Activated CD8-positive, alpha-beta memory T cell treated with anti-CD3 and anti-CD28 coated beads, Interleukin-2, amount 50 U/mL, for 4 hours (primary cell): ENCODE measurements at places on chromosomes 7 and 10.

DNA sequence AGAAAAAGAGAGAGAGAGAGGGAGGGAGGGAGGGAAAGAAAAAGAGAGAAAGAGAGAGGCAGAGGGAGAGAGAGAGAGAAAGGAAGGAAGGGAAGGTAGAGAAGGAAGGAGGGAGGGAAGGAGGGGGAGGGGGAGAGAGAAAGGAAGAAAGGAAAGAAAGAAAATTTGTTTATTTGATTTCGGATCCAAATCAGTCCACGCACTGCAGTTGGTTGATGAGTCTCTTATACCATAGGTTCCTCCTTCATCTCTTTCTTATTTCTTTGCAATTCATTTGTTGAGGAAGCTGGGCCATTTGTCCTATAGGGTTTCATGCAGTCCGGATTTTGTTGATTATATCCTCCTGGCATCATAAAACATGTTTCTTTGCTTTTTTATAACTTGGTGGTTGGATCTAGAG lies 34.4 kb downstream of the AIFM2 start:
- no peak for DNase-seq

GRCh38 chr7:73435471-73436009 lies 2.0 kb downstream of the FZD9 start:
- no peak for DNase-seq

- no peak for DNase-seq
Measured at GRCh38 chr7:28207486-28208158, 27.0 kb upstream of the JAZF1 start.

GRCh38 chr7:95509199-95509598 lies 23.5 kb downstream of the ASB4 start:
- DNase-seq: no peak

DNA sequence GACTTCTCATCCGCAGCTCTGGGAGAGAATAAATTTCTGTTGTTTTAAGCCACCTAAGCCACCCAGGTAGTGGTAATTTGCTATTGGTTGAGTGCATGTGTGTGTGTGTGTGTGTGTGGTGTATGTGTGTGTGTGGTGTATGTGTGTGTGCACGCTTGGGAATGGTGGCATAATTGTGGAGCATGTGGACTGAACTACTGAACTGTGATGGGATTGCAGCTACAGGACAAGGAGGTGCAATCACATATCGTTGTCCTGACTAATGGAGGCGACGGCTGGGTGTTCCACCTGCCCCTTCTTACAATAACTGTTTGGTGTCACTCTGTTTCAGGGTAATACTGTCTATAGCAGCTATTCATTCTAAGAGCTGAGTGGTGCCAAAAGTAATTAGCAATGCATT lies 448.7 kb upstream of the PFKP start:
- no peak for DNase-seq

DNA sequence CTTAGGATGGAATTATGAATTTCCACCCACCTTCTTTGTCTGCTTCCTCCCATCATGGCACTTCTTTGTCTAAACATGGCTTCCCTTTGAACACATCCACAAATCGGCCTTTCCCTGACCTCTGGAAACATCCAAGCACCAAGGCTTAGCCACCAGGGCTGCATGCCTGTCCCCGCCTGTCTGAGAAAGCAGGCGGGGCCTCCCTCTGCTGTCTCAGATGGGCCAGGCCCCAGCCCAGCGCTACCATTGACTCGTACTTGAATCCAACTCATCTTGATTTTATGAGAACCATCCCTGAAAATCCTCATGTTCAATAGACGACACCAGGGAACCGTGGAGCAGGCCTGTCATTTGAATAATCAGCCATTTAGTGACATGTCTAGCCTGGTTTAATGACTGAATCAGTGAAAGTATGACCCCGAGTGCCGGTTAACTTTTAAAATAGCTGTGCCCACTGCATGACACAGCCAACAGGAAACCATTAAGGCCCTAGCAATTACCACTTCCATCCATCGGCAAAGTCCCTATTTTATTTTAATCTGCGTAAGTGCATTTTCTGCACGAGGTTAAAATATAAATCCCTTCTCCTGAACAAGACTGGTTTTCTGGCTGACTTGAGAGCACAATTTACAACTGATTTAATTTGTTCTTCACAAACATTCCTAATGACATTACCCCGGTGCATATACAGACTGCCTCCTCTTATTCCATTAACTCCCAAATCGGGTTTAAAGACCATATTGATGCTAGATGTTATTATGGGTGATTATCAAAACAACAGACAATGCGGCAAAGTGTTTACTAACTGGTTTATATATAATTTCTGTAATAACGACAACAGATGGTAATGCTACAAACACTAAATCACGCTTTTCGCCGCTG lies 194.7 kb downstream of the BUB3 start:
- DNase-seq: no peak

GRCh38 chr7:52797801-52798200 lies 237.6 kb upstream of the POM121L12 start:
- no peak for DNase-seq

- DNase-seq: no peak
Measured at GRCh38 chr7:132097550-132098134, 478.6 kb downstream of the PLXNA4 start.

DNA sequence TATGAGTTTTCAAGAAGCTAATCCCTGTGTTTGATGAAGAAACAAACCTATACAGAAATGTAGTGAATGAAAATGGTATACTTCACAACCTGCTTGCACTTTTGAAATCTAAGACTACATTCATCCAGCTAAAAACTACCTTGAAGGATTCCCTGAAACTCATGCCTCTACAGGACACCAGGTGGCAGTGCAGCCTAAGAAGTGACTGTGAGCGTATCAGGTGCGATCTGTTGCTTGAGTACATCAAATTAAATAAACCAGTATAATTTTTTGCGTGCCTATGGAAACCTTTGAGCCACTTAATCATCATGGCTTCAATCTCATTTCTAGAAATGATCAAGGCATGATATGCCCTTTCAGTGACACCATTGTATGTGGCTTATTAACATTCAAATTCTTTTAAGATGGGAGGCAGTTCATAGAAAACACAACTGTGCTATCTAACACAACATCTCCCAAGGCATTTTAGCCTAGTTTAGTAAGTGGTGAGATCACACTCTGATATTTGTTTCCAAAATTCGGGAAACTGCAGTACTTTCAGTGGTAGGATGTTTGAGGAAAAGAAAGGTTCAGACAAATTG lies 57.4 kb downstream of the PPP1R17 start:
- DNase-seq: no peak

GRCh38 chr10:68560186-68560942 lies at the start of gene TET1:
Gene TET1, plus strand, starts transcription at chr10:68560337. Its CDS starts 12,002 bp downstream, at chr10:68572339.
- DNase-seq: peak; percentile 16

GRCh38 chr10:14649739-14650138 lies 125.0 kb downstream of the FAM107B start:
- DNase-seq: no peak

GRCh38 chr10:132616996-132617736 lies 79.6 kb downstream of the INPP5A start:
- no peak for DNase-seq

- DNase-seq: no peak
Measured at GRCh38 chr7:73555411-73555982, 2.0 kb downstream of the BCL7B start.

- DNase-seq: no peak
Measured at GRCh38 chr10:2488446-2489005, 578.8 kb upstream of the PFKP start.

DNA sequence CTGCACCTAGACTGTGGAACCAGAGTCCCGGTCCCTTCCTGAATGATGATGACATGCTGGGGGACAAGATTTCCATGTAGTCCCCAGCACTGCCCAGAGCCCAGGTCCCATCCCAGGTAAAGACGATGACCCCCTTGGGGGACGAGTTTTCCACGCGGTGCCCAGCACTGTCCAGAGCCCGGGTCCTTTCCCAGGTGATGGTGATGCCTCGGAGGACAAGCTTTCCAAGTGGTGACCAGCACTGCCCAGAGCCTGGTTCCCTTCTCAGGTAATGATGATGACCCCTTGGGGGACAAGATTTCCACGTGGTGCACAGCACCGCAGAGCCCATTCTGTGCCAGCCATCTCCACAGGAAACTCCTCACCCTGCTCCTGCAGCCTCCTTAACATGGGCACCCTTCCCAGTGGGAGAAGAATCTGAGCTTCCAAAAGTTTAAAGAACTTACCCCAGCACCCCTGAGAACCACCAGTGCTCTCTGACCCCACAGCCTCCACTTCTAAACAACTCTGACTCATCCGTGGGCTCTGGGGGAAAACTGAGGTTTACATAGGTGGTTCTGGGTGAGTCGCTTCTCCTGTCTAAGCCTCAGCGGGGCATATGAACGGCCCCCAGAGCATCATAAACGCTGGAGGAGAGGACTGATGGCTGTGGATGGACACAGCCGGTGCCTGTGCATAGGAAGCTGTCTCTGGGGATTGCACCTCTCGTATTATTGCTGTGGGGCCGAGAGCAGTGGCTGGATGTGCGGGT lies 233.2 kb downstream of the TCERG1L start:
- no peak for DNase-seq

DNA sequence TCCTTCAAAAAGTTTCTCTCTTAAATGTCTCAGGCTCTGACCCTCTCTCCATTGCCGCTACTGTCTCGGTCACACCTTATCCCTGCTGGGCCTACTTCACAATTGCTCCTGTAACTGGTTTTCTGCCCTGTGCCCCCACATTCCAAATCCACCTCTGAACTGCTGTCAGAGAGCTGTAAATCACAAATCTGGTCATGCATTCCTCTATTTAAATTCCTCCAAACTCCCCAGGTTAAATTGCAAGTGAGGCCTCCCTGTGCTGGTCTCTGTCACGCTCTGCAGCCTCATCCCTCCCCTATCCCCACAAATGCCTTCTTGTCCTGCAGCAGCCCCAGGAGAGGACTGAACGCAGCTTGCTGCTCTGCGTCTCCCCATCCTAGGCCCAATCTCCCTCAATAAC lies 40.4 kb upstream of the CDCA7L start:
- DNase-seq: no peak

DNA sequence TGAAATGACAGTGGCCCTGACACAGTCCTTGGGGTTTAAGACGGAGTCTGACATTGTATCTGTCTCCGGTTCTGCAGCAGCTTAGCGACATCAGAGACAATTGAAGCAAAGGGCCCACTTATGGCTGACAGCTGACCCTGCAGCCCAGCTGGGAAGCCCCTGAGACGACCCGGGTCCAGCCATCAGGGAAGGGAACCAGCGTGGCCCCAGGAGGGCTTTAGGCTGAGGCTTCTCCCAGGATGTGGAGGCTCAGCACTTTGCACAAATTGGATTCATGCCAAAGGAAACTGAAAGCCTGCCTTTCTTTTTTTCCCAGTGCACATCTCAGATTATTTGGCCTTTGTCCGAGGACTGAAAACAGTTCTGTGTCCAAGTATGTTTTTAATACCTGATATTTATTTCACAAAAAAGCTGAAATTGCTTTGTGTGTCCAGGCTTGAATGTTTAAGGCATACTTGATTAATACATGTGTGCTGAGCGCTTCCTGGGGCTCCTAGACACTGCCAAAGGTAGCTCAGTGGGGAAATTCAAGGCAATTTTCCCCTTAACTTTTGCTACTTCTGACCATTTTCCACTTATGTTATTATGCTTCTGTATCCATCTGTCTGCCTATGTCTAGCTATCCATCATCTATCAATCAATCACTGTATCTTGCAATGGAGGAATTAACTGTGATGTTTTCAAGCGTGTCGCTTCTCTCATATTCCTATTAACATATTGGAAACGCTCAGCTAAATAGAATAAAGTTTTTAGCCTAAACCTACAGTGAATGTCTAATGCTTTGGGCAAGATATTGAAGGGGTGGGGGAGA lies 34.8 kb downstream of the KLF6 start:
- no peak for DNase-seq

DNA sequence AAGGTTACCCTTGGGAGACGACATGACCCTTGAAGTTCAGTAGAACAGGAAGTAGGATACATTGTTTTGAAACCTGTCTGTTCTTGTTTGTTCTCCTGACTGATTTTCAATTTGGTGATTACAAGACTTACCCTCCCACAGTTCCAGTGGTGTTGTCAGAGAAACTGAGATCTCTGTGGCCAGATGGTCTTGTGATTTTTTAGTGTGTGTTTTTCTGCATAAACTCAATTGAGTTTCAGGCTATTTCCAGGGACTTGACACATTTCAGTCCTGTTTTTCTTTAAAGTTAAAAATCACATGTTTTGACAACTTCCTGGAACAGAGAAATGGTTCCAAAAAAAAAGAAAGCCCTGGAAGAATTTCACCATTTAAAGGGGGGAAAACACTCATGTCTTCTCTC lies 22.3 kb downstream of the PIK3CG start:
- DNase-seq: no peak

GRCh38 chr7:121545418-121545817 lies 149.3 kb upstream of the FAM3C start:
- DNase-seq: no peak

DNA sequence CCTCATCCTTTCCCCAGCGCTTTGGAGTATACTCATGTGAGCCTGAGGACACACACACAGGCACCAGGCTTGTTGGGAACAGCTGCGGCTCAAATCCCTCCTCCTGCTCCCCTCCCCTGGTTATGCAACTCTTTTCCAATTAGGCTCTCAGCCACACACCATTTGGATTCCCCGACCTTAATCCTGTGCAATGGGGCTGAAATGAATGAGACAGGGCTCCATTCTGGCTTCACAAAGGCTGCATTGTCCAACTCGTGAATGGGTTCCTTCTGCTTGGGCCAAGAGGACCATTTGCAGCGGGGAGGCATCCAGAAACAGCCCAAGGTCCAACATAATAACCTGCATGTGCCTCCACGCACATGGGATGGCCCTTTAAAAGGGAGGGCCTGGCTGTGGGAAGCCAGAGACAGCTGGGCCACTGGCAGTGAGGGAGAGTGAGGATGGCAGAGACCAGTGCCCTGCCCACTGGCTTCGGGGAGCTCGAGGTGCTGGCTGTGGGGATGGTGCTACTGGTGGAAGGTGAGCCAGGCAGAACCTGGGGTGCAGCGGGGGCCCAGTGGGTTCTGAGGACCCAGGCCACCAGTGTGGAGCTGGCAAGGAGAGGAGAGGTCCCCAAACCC lies at the start of gene RGR:
RGR (plus strand) TSS at position 403 of the 620 bp plus-strand sequence; CDS start at position 441, 38 bp downstream.
- DNase-seq: no peak

- peak; percentile 26 for DNase-seq
Measured at GRCh38 chr10:30502266-30503060, 68.5 kb downstream of the MAP3K8 start.

DNA sequence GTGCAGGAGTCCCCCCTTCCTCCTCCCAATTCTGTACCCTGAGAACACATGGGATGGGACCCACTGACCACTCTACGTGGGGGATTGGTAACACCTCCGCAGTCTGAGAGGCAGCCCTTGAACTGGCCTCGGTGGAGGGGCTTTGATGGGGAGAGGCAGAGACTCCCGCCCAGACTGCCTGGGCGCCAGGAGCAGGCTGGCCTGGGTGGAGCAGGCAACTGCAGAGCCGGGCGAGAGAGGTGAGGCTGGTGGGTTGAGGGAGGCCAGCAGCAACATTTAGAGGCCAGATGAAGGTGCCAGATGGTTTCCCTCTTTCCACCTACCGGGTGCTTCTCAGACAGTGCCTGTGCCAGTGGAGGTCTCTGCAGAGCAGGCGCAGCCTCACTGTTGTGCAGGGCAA lies 30.7 kb upstream of the ZNF467 start:
- no peak for DNase-seq

DNA sequence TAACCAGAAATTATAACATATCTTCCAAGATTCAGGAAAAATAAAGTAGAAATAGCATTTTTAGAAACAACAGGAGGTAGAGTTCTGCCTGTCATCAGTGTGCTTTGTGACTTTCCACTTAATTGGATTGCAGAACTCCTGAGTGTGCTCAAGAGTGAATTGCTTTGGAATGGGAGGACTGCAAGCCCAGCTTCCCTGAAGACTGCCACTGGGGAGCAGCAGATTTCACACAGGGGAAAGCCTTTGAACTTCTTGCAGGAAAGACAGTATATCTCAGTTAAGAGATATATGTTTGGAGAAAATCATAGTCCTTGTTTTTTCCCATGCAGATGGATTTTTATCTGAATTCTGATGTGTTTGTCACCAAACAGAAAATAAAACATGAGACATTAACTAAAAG lies 124.5 kb downstream of the TMEM168 start:
- DNase-seq: no peak
